CD14-positive monocyte (primary cell): ENCODE measurements at places on chromosomes 16 and 17. TPM values are rescaled to one million over a fixed set of nuclear protein-coding genes. Genes with fewer than 3 reads are reported as not detected.

DNA sequence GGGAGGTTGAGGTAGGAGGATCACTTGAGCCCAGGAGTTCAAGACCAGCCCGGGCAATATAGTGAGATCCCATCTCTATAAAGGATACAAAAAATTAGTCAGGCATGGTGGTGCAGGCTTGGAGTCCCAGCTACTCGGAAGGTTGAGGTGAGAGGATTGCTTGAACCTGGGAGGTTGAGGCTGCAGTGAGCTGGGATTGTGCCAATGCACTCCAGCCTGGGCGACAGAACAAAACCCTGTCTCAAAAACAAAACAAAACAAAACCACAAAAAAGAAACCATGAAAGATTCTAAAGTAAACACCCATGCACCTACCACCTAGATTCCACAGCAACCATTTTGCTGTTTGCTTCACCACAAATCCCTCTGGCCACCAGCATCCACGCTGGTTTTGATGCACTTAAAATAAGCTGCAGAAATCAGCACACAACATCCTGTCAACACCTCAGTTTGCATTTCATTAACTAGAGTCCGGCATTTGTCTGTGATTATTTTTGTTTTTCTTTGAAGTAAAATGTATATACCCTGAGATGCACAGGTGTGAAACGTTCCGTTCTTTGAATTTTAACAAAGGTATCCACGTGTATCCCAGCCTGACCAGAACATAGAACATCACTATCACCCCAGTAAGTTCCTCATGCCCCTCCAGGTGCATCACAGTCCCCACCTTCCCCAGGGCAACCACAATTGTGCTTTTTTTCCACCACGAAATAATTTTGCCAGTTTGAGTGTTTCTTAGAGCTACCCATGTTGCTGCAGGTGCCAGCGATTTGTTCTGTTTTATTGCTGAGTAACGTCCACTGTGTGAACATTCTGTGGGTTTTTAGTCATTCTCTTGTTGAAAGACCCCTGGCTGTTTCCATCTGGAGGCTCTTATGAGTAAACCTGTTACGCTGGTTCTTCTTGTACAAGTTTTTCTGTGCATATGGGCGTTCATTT lies 191.5 kb downstream of the SEC14L1 start:
- no peak overlapping the region for H3K4me3 ChIP-seq
- DNase-seq: no peak
- no peaks in the 10 kb centered on the region for H3K36me3 ChIP-seq
- H3K27ac ChIP-seq: peak overlapping the region; percentile 36

- no peaks in the 10 kb centered on the region for H3K27me3 ChIP-seq
- no peak overlapping the region for H3K27ac ChIP-seq
- no peak overlapping the region for H3K4me3 ChIP-seq
- no peaks in the 10 kb centered on the region for H3K4me1 ChIP-seq
- H3K36me3 ChIP-seq: peaks cover 27% of the 10 kb centered on the region
- no peak for DNase-seq
Observed at GRCh38 chr17:79089720-79090442, 15.3 kb downstream of the ENGASE start.

DNA sequence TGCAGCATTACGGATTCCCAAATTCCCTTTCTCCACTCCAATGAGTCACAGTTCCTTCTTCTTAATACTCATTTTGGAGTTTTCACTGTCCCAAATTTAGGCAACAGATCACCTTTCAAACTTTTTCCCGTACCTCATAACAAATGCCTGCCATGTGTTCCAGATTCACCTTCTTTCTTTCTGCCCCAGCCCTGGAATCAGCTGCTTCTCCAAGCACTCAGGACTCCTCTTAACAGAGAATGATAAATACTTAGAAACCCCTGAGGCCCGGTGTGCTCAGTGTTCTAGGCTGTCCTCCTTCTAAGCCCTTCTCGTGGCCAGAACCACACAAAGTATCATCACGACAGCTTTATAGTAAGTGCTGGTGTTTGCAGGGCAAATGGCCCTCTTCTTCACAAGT lies 14.9 kb downstream of the CSNK1D start:
- peaks cover 83% of the 10 kb centered on the region for H3K36me3 ChIP-seq
- H3K4me1 ChIP-seq: no peaks in the 10 kb centered on the region
- H3K27ac ChIP-seq: no peak overlapping the region
- no peak overlapping the region for H3K4me3 ChIP-seq

- peak overlapping the region; percentile 86 for H3K27ac ChIP-seq
- peaks cover 32% of the 10 kb centered on the region for H3K36me3 ChIP-seq
- H3K4me1 ChIP-seq: peaks cover 37% of the 10 kb centered on the region
- no peaks in the 10 kb centered on the region for H3K27me3 ChIP-seq
- H3K4me3 ChIP-seq: peak overlapping the region; percentile 77
Observed at GRCh38 chr17:82592767-82593589, 55.3 kb downstream of the WDR45B start.

GRCh38 chr16:10003486-10003885 lies 178.7 kb downstream of the GRIN2A start:
- no peaks in the 10 kb centered on the region for H3K36me3 ChIP-seq
- H3K27me3 ChIP-seq: no peaks in the 10 kb centered on the region
- no peak overlapping the region for H3K4me3 ChIP-seq

- no peaks in the 10 kb centered on the region for H3K4me1 ChIP-seq
- no peak for DNase-seq
Observed at GRCh38 chr17:76881966-76882365, 13.8 kb downstream of the MGAT5B start.

- H3K4me1 ChIP-seq: peaks cover 10% of the 10 kb centered on the region
- peaks cover 28% of the 10 kb centered on the region for H3K27me3 ChIP-seq
- H3K4me3 ChIP-seq: no peak overlapping the region
- H3K36me3 ChIP-seq: no peaks in the 10 kb centered on the region
- DNase-seq: peak; percentile 55
Observed at GRCh38 chr17:38508954-38509771, 80.9 kb downstream of the ARHGAP23 start.

GRCh38 chr16:84572096-84572495 lies 45.8 kb downstream of the COTL1 start:
- peaks cover 71% of the 10 kb centered on the region for H3K4me1 ChIP-seq
- H3K4me3 ChIP-seq: no peak overlapping the region
- no peak for DNase-seq
- peak overlapping the region; percentile 76 for H3K27ac ChIP-seq
- peaks cover 51% of the 10 kb centered on the region for H3K36me3 ChIP-seq

DNA sequence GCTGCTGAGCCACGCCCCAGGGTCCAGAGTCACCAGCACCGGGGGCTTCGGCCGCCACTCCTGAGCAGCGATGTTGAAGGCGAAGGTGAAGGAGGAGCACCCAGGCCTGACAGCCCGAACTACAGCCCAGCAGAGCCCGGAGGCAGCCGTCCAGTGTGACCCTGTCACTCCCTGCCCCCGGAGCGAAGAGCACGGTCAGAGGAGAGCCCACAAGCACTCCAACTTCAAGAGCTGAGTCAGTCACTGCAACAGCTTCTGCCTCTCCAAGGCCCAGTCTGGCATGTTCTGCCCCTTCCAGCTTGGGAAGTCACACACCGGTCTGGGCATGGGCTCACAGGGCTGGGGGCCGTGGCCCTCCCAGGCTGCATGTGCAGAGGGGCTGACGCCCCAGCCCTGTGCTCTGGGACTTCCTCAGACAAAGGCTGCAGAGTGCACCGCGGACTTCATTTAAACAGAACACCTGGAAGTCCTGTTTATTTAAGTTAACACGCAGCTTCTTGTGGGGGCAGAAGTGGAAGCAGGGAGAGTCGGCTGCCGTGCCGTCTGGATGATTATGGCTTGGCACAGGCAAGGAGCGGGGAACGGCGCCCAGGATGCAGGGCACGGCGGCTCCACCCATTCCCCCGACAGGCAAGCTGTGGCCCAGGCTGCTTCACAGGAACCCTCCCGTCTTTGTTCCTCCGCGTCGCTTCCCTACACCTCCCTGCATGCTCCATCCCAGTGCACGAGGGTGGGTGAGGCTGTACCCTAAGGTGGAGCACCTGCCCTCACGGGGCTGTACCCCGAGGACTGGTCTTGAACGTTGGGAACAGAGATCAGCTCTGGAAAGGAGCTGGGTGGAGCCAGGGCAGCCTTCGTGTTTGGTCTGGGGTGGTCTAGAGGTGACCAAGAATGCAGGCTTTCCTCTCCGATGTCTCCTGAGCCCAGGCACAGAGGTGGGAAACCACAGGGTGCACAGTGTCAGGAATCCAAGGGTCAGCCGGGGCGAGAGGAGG lies 68.9 kb upstream of the METRNL start:
- no peak for DNase-seq
- H3K27ac ChIP-seq: no peak overlapping the region
- H3K36me3 ChIP-seq: peaks cover 14% of the 10 kb centered on the region

- no peak overlapping the region for H3K4me3 ChIP-seq
- no peaks in the 10 kb centered on the region for H3K27me3 ChIP-seq
- H3K36me3 ChIP-seq: peaks cover 28% of the 10 kb centered on the region
- H3K27ac ChIP-seq: no peak overlapping the region
- H3K4me1 ChIP-seq: peaks cover 4% of the 10 kb centered on the region
Observed at GRCh38 chr17:2929881-2930533, 133.4 kb downstream of the OR1D5 start.

GRCh38 chr17:63116967-63117830 lies 151.2 kb downstream of the TANC2 start:
- H3K4me1 ChIP-seq: no peaks in the 10 kb centered on the region
- DNase-seq: no peak
- no peaks in the 10 kb centered on the region for H3K36me3 ChIP-seq
- no peaks in the 10 kb centered on the region for H3K27me3 ChIP-seq
- H3K27ac ChIP-seq: no peak overlapping the region

- H3K27me3 ChIP-seq: no peaks in the 10 kb centered on the region
- peaks cover 13% of the 10 kb centered on the region for H3K4me1 ChIP-seq
Observed at GRCh38 chr17:28846231-28846630, 3.6 kb upstream of the FAM222B start.

GRCh38 chr17:70642059-70642458 lies 472.7 kb downstream of the KCNJ2 start:
- H3K4me1 ChIP-seq: no peaks in the 10 kb centered on the region
- H3K27me3 ChIP-seq: no peaks in the 10 kb centered on the region
- no peak for DNase-seq
- H3K36me3 ChIP-seq: no peaks in the 10 kb centered on the region
- no peak overlapping the region for H3K27ac ChIP-seq

DNA sequence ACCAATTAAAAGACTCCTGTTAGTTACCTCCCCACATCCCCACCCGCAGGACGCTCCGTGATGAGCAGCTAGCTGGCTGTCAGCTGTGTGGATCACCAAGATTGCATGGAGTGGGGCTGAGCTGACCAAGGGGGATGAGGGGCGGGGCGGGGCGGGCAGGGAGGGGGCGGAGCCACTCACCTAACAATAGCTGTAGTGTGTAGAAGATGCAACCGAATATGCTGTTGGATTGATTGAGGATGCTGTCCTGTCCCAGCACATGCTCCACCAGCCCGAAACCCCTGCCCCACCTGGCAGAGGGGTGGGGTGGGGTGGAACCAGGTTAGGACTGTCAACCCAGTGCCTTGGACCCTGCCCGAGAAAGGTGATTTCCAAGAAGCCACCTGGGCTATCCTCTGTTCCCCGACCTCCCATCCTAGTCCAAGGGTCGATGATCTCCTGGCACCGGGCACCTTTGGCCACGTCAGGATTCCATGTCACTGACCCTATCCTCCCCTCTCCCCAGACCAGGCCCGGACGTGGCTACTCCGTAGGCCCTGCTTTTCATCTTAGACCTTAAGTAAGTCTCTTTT lies 1.4 kb downstream of the VKORC1 start:
- no peak overlapping the region for H3K4me3 ChIP-seq
- DNase-seq: no peak
- H3K27ac ChIP-seq: no peak overlapping the region
- peaks cover 25% of the 10 kb centered on the region for H3K4me1 ChIP-seq

DNA sequence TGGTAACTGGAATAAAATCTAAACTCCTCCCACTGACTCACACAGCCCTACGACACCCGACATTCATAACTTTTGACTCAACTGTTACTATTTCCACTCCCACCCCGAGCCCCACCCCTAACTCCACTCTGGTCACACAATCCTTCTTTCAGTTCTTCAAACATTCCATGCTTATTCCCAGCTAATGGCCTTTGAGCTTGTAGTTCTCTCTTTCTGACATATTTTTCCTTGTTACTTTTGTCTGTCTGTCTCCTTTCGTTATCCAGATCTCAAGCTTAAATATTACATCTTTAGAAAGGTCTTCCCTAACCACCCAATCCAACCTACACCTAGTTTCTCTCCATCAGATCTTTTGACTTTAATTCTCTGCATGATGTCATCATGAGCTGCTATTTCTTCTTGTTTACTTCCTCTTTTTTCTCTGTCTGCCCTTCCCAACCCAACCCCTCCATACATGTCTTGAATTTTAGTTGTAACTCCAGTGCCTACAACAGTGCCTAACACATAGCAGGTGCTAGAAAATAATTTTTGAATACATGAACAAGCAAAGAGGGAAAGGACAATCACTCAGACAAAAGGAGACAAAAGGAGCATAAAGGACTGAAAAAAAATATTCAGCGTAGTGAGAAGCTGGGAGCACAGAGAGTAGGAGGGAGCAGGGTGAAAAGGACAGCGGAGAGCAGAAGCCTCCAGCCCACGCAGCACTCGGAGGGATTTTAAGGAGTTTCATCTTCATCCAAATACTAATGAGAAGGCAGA lies 65.2 kb upstream of the SMIM36 start:
- no peaks in the 10 kb centered on the region for H3K36me3 ChIP-seq
- DNase-seq: peak; percentile 72
- H3K27me3 ChIP-seq: no peaks in the 10 kb centered on the region
- H3K27ac ChIP-seq: peak overlapping the region; percentile 94
- peaks cover 29% of the 10 kb centered on the region for H3K4me1 ChIP-seq

DNA sequence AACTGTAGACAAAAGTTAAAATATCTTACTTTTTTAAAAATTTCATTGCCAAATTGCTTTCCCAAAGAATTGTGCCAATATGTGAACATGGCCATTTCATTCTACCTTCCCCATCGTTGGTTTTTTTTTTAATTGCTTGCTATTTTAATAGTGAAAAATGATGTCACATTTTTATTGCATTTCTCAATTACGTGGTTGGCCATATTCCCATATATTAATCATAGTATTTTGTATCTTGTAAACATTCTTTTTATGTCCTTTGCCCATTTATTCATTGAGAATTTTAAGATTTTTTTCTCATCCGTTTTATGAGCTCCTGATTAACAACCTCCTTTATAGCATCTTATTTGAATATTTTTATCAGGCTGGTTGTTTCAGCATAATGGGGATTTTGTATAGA lies 7.2 kb downstream of the OMG start:
- H3K27me3 ChIP-seq: no peaks in the 10 kb centered on the region
- DNase-seq: no peak
- no peak overlapping the region for H3K27ac ChIP-seq
- H3K36me3 ChIP-seq: no peaks in the 10 kb centered on the region
- no peak overlapping the region for H3K4me3 ChIP-seq
- peaks cover 7% of the 10 kb centered on the region for H3K4me1 ChIP-seq

- H3K27me3 ChIP-seq: no peaks in the 10 kb centered on the region
- H3K36me3 ChIP-seq: no peaks in the 10 kb centered on the region
- DNase-seq: peak; percentile 77
- H3K4me1 ChIP-seq: peaks cover 47% of the 10 kb centered on the region
Observed at GRCh38 chr16:29644973-29645693, 17.9 kb upstream of the SPN start.

The C16orf90 gene
- polyA plus RNA-seq: not detected

The ALOX12 gene
- polyA plus RNA-seq: 1.2 TPM

The CLEC19A gene
- not detected for polyA plus RNA-seq
